Vagina (tissue), 2 donors: ENCODE measurements at places on chromosomes 3 and 15.

DNA sequence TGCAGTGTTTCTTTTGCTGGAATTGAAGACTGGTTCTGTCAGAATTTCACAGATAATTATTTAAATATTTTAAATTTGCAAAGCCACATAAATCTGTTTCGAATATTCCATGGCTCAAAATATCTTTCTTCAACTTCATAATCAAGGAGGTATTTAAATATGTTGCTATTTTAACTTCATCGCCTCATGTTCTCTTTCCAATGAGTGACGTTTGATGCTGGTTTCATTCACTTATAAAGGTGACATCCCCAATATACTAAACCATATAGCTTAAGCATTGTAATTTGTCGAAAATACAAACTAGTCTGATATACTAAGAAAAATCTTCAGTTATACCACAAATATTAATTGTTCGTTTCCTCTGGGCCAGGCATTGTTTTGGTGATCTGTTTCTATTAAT is 22.5 kb downstream of the MBNL1 start:
- H3K27me3 ChIP-seq: no peaks in the 10 kb centered on the region
- no peak overlapping the region for H3K4me3 ChIP-seq
- H3K36me3 ChIP-seq: no peaks in the 10 kb centered on the region
- no peak overlapping the region for H3K27ac ChIP-seq
- DNase-seq: no peak
- H3K4me1 ChIP-seq: peaks cover 77% of the 10 kb centered on the region

- H3K36me3 ChIP-seq: no peaks in the 10 kb centered on the region
- no peak overlapping the region for H3K27ac ChIP-seq
- no peaks in the 10 kb centered on the region for H3K4me1 ChIP-seq
- DNase-seq: no peak
- H3K27me3 ChIP-seq: no peaks in the 10 kb centered on the region
- H3K4me3 ChIP-seq: no peak overlapping the region
These were observed 23.7 kb downstream of the NEK10 start for GRCh38 chr3:27345493-27345892.

DNA sequence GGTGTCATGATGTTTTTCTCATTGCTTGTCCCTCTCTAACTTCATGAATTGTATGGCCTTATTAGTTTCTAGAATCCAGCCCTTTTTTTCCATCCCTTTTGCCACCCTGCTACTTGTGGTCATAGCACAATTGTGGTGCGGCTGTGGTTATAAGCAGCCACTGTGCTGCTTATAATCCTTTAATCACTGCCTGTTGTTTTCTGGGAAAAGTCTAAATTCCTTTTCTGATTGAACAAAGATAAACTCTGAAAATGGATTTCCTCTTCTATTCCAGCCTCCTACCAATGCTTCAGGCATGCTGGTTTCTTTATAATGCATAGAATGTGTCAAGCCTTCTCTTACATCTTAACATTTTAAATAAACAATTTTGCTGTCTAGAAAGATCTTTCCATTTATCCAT is 319.5 kb downstream of the C3orf38 start:
- H3K4me1 ChIP-seq: no peaks in the 10 kb centered on the region

DNA sequence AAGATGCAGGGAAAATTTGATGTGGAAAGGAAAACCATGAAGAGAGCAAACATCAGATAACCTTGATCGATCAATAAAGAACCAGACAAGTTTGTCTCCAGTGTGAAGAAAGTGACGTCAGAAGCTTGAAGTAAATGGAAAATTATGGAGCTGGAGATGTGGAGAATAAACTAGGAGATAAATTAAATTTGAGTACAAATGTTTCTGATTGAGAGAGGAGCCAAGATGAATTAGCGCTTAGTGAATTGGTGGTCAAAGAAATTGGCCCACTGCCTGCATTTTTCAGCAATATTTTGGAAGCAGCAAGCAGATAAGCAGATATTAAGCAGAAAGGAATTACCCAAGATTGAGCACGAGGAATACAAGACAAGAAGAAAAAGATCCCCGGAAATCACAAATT is 567.3 kb upstream of the ZNF385D start:
- no peak overlapping the region for H3K4me3 ChIP-seq
- no peaks in the 10 kb centered on the region for H3K4me1 ChIP-seq

DNA sequence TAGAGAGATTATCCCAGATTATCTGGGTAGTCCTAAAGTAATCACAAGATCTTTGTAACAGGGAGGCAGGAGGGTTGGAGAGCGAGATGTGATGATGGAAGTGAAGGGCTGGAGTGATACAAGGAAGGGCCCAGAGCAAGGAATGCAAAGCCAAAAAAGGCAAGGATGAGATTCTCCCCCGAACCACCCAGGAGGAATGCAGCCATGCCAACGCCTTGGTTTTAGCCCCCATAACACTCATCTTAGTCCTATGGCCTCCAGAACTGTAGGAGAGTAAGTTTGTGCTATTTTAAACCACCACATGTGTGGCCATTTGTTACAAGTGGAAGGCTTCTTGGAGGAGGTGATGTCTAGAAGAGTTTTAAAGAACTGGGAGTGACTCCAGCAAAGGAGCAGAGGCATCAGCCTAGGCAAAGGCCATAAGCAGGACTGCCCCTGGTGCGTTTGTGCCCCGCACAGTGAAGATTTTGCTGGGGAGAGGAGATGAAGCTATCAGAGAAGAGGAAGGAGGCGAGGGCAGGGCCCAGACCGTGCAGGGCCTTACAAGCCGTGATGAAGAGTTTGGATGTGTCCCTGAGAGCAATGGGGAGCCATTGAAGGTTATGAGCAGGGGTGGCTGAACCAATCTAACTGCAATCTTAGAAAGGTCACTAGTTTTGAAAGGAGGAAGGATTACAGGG is 25.3 kb upstream of the CORO2B start:
- no peak for DNase-seq
- H3K27me3 ChIP-seq: no peaks in the 10 kb centered on the region
- no peak overlapping the region for H3K27ac ChIP-seq
- H3K4me3 ChIP-seq: no peak overlapping the region
- H3K36me3 ChIP-seq: no peaks in the 10 kb centered on the region
- H3K4me1 ChIP-seq: no peaks in the 10 kb centered on the region

- H3K4me1 ChIP-seq: peaks cover 20% of the 10 kb centered on the region
- no peaks in the 10 kb centered on the region for H3K27me3 ChIP-seq
- DNase-seq: no peak
- H3K27ac ChIP-seq: peak overlapping the region; percentile 41
- no peak overlapping the region for H3K4me3 ChIP-seq
These were observed 62.9 kb upstream of the NR2E3 start for GRCh38 chr15:71747128-71748083.

GRCh38 chr3:36487616-36488015 is 107.3 kb downstream of the STAC start:
- H3K27ac ChIP-seq: no peak overlapping the region
- H3K4me1 ChIP-seq: peaks cover 5% of the 10 kb centered on the region
- H3K36me3 ChIP-seq: no peaks in the 10 kb centered on the region
- no peaks in the 10 kb centered on the region for H3K27me3 ChIP-seq
